NCI-H69 (cell line): ENCODE measurements at places on chromosomes 7 and 10.
A peak's percentile ranks its signal among the peaks of the same experiment; 100 is the strongest.

- no peak for DNase-seq
Measured at GRCh38 chr10:46307281-46308112, 20.7 kb downstream of the ANTXRL start.

- no peak for DNase-seq
Measured at GRCh38 chr10:1454428-1454827, 282.9 kb downstream of the ADARB2 start.

- no peak for DNase-seq
Measured at GRCh38 chr10:131569851-131570715, 258.6 kb upstream of the TCERG1L start.

DNA sequence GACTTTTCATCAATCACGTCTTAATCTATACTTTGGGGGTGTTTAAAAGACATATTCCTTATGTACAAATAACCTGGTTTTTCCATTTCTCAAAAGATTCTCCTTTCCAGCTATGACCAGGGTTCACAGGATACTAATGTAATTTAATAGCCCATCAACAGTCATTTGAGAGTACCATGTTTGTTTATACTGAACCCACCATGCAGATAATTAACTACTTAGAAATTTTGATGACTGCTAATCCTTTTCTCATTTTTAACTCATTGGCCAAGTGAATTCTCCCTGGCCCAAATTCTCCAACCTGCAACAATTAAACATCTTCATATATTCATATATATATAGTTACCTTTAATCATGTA lies 28.8 kb upstream of the KMT2E start:
- peak; percentile 32 for DNase-seq

GRCh38 chr7:94974423-94974822 lies 67.0 kb downstream of the PPP1R9A start:
- no peak for DNase-seq

DNA sequence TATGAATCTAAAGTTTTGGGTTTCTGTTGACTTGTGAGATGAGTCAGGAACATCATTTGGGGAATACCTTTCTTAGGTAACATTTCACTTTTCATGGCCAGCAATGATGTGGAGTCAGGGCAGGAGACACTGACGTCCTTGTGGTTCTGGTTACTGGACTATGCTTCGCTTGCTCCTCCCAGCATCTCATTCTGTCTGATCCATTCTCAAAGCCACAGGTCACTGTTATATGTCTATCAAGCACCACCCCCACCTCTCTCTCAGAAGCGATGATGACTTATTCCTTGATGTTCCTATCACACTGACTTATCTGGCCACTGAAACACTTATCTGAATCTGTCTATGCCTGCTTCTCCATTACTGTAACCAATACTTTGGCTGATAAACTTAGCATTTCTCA lies 51.6 kb downstream of the TES start:
- DNase-seq, result no peak

DNA sequence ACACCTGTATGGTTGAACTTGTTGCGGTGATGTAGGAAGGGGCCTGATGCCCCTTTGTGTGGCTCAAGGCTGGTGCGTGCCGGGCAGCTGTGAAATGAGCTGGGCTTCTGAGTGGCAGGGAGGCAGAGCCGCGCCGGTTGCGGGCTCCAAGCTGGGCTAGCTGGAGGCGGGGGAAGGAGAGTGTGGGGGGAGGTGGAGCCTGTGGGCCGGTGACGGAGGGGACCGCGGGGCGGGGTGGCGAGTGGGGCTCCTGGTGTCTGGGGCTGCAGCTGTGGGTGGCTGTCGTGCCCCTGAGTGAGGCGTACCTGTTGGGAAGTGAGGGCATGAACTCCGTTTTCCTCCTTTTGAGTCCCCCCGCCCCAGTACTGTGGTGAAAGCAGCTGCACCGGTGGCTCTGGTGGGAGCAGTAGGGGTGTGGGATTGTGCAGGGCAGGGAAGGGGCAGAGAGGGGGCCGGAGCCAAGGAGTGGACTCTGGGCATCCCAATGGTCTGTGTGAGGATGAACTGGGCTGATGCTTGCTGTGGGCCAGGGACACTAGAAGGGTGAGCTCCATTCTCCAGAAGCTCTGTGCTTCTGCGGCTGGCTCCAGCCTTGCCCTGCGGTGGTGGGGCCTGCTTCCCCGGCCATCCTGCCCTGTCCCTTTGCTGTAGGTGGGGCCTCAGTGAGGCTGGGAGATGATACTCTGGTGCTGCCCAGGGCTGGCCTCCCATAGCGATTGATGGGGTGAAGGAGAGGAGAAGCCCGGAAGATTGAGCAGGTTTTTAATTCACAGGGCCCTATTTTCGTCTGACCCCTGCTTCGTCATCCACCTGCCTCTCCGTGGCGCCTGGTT lies 41.7 kb downstream of the INPP5A start:
- DNase-seq, result no peak

DNA sequence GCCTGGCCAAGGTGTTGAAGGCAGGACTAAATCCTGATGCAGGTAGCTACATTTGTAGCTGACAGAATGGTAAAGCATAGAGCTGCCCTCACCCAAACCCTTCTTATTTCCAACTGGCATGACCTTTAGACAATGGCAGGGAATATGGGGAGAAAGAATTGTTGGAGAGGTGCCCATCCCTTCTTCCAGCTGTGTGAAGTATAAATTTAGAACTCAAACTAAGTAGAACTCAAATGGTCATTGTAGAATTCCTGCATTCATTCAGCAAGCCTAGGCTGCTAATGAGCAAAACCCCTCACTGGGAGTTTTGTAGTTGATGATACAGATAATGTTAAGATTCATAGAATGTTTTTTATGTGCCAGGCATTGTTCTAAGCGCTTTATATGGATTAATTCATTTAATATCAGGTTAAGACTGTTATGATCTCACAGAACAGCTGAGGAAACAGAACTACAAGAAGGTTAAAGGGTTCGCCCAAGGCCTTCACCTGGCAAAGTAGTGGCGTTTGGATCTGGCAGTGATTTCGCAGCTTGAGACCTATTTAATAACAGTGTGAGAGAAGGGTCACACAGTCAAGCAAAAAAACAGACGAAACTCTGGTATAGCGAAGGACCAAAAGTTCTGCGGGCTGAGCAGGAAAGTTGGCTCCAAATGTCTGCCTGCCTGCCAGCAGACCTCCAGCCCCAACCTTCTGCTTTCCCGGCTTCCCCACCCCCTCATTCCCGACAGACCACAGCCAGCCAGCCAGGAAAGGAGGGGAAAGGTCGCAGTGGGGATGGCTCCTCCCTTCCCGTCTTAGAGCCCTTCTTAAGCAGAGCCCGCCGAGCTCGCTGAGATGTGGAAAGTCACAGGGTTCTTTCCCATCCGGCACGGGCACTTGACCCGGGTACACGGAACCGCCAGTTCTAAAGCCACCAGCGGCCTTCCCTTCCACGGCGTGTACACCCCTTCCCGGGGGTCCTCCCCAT lies 1.6 kb upstream of the HILPDA start:
- peak; percentile 59 for DNase-seq

DNA sequence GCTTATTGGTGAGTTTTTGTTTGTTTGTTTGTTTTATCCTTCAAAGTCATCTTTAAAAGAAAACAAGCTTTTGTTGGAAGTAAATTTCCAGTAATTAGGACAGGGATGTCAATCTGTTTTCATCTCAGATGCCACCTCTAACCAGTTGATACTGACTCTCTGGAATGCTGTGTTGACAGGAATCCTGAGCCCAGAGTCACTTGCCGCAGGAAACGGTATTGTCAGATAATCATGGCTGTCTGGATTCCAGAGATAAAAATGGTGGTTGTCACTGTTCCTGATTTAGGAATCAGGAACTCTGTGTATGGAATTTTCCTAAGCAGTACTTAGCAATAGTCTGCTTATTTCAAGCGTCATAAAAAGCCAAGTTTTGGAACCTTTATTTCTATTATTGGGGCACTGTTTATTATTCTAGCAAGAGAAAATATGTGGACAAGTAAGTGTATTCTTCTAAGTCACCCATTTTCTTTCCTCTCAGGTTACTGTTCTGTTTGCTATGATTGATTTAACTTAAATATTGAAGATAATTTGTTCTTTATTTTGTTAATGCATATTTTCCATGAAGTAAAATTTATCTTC lies 39.2 kb downstream of the CDC123 start:
- no peak for DNase-seq

GRCh38 chr7:44347546-44348114 lies 22.2 kb upstream of the CAMK2B start:
- no peak for DNase-seq

- no peak for DNase-seq
Measured at GRCh38 chr7:105350906-105351305, 37.8 kb downstream of the SRPK2 start.

- DNase-seq, result no peak
Measured at GRCh38 chr10:73922864-73923133, 11.9 kb downstream of the PLAU start.

DNA sequence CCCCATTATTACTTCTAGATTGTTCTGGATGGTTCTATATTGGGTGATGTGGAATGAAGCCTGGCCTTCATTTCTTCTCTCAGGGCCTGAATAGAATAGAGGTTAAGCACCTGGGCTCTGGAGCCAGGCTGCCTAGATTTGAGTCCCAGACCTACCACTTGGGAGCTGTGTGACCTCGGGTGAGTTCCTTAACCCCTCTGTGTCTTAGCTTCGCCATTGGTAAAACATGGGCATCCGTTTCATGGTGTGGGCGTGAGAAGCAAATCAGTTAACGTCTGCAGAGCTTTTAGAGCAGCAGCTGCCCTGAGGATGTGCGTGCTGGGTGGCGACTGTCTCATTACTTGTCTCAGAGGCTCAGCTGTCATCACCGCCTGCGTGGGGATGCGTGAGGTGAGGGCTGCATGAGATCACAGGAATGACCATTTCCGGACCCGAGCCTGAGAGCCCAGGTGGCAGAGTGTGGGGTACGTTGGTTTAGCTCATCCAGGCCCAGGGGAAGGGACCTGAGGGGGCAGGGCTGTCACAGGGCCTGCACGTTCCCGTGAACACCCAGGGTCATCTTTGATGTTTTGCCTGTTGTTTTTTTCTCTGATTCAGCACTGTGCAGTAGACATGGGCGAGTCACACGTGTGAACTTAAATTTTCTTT lies 9.7 kb downstream of the AGAP3 start:
- no peak for DNase-seq

- DNase-seq, result peak; percentile 50
Measured at GRCh38 chr10:48981310-48981907, 41.8 kb upstream of the LRRC18 start.

DNA sequence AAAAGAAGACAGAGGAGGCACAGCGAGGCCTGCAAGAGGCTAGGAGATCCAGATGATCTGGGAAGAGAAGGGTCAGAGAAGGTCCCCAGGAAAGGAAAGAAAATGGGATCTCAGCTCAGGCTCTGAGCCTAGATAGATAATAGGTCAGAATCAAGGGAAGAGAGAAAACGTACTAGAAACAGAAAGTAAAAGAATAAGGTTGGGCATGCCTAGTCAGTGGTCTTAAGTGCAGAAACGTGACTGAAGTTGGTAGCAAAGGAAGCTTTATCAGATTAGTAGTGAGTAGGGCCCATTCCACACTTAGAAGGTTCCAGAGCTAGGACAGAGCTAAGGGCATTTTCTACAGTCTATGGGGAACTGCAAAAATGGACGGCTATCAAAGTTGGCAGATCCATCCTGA lies 84.8 kb upstream of the ASAH2 start:
- DNase-seq, result no peak

- no peak for DNase-seq
Measured at GRCh38 chr7:131254211-131254610, 73.5 kb upstream of the MKLN1 start.

- DNase-seq, result no peak
Measured at GRCh38 chr10:50279489-50279888, 28.2 kb upstream of the ASAH2 start.

DNA sequence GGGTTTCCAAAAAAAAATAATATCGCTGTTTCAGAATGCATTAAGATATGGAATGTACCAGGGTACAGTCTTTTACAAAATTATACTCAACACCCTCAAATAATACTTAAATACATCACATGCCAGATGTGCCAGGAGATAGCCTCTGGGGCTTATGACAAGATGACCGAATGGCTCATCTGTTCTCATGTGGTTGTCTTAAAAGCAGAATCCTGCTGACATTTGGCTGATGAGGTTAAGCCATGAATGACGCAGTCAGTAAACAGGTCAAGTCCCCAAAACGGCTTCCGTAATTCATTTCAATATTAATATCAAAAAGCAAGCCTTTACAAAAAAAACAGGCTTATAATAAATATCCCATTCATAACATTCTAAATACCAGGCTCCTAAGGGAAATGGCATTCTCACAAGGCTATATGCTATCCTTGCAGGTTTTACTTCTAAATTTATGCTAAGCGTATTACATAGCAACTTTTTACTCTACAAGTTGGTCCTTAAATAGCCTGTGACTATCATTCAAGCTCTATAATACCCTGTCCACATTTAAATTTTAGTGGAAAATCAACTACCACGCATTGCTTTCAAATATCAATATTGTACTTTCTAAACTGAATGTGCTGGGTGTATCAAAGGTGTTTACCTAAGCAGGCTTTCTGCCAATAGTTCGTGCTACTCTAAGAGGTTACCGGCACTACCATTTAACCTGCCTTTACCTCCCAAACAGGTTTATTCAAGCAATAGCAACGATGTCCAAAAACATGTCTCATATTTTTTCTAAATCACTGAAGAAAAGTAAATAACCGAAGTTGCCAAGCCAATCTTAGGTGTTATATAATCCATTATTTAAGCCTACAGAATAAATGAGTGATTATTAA lies 15.6 kb downstream of the SMURF1 start:
- peak; percentile 60 for DNase-seq

DNA sequence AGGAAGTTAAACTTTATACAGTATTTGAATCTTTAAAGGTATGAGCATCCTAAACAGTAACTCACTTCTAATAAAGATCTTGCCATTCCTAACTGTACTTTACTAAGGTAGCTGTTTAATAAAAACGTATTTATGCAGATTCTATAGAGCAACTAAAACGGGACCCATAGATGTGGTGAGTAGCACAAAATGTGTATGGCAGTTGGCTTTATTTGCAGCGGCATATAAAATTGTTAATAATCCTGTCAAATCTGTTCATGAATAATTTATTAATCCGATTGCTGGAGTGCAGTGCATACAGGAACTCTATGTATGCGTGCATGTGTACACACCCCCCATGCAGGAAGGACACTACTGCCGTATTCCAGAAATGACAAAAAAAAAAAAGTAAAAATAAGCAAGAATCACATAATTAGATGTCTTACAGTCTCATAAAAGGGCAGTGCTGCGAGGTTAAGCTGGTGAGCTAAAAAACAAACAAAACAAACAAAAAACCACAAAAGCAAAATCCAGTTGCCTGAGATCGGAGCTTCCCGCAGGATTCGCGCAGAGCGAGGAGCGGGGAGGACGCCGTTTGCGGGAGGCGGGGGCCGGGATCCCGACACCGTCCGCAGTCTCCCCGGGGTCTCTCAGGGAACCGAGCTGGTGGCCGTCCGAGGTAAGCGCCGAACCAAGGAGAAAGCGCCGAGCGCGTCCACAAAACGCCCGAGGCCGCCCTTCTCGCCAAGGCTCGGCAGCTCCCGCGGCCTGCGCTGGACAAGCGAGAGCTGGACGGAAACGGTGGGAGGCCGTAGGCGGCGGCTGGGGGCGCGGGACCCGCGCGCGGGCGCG lies 518 bp upstream of the COMMD3 start:
- DNase-seq, result peak; percentile 39

GRCh38 chr7:128063088-128063487 lies 31.9 kb upstream of the LRRC4 start:
- no peak for DNase-seq
